ENCODE measurements at places on chromosomes 12 and 14.

DNA sequence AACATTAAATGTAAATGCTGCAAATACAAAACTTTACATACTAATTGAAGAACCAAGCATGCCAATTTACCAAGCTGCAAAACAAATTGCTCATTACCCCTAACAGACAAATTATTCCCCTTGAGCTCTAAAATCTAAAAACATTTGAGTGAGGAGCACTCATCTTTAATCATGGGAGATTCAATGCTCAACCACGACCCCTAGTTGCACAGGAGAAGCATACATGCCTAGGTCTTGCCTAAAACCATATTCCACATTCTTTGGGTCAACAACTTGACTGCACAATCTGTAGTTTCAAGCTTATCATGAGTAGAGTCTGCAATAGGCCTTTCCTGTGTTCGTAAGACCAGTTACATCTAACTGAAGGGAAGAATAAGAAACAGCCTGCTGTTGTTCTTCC is 69.7 kb downstream of the MGAT4C start:
- DNase-seq = peak; percentile 18

- DNase-seq = no peak
These were observed 182.6 kb downstream of the SLC25A21 start for GRCh38 chr14:36989806-36990205.

DNA sequence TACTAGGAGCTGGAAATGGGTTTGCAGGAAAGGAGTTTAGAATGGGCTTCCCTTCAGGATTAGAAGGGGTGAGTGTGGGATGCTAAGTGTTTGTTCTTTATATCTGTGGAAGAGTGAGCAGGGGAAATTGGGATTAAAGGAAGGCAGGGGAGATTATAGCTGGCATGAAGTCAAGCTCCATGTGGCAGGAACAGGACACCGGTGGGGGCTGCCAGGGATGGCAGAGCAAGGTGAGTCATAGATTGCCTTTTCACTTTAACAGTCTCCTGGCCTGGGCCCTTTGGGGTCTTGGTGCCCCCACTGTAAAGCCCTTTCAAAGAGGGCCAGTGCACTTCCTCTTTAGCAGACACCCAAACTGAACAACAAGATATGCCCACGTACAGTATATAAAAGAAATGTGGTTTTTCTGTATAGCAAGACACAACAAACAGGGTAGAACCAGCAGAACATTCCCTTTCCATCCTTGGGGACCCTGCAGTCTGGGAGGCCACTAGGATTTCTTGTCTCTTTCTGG is 23.1 kb upstream of the FBXO21 start:
- no peak for DNase-seq

- no peak for DNase-seq
These were observed 585.2 kb downstream of the C12orf50 start for GRCh38 chr12:87444039-87444438.

GRCh38 chr12:116434155-116435011 is 124.8 kb upstream of the MAP1LC3B2 start:
- peak; percentile 92 for DNase-seq

DNA sequence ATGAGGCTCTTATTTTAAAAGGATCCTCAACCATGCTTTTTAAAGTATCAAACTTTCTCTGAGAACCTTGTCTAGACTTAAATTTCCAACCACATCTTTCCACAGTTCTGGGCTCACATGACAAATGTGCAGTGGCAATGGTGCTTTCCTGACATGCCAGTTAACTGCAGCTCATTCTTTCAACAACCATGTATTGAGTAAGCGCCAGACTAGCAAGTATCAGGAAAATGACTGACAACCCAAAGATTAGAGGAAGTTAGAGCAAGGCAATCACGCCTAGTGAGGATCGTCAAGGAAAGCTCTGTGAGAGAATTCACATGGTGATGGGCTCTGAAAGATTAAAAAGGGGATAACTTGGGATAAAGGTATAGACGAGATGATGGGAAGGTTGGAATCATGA is 35.8 kb downstream of the FLVCR2 start:
- no peak for DNase-seq

- DNase-seq = no peak
These were observed 90.2 kb downstream of the KSR2 start for GRCh38 chr12:117878605-117879004.

GRCh38 chr12:64889434-64890216 is 65.2 kb downstream of the TBC1D30 start:
- DNase-seq = no peak
